M059J (cell line): ENCODE measurements at places on chromosomes 16 and 17.

DNA sequence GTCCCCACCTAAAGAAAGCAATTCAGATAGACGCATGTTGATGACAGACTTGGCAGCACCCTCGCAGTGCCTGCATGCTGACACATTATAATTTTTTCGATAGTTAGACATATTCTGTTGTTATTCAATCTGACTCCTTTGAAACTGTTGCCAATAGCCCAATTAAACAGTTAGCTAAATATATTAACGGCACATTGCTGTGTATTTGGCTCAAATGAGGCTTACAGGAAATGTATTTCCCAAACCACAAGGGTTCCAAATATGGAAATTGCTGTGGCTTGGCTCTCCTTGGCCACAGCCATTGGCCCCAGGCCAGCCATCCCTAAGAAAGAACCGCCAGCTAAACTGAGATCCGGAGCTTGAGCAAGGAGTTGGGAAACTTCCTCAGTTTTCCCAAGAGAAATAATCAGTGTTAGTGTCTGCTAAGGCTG, 31.1 kb downstream of the C16orf82 start:
- DNase-seq: peak; percentile 26

DNA sequence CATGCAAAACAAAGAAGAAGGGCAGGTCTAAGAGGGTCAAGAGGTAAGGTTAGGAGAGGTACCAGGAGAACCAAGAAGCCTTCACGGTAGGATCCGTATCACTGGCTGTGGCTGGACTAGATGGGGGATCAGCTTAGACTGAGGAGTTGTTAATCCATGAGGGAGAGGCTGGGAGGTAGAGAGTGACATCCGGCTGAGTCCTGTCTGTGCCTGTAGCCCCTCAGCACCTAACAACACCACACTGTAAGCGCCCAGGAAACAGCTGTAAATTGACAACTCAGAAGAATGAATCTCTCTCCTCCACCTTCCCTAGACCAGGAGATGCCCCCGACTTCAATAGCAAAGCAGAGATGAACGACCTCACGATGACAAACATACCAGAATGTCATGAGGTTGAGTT, 199.4 kb upstream of the RPL38 start:
- no peak for DNase-seq

DNA sequence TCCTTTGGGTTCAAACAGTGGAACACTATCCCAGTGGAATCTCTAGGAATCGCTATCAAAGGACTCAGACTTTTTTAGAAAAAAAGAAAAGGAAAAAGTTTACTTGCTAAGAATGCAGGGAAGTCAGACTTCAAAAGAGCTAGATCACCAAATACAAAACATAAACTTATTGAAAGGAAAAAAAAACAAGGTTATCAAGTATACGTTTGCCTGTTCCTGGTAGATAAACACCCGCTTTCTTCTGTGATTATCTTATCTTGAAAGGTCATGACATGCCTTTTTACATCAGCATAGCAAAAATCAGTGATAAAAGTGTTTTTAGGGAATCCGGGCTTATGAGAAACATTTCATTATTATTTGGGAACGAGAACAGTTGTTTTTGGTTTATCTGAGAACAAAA, 129.3 kb upstream of the TMEM97 start:
- DNase-seq: no peak

- DNase-seq: peak; percentile 69
These were observed 1.5 kb downstream of the N4BP1 start for GRCh38 chr16:48608452-48608851.
